ENCODE measurements at places on chromosomes 2 and 18.

- DNase-seq, result no peak
Observed at GRCh38 chr2:48174503-48174902, 268.2 kb upstream of the FBXO11 start.

DNA sequence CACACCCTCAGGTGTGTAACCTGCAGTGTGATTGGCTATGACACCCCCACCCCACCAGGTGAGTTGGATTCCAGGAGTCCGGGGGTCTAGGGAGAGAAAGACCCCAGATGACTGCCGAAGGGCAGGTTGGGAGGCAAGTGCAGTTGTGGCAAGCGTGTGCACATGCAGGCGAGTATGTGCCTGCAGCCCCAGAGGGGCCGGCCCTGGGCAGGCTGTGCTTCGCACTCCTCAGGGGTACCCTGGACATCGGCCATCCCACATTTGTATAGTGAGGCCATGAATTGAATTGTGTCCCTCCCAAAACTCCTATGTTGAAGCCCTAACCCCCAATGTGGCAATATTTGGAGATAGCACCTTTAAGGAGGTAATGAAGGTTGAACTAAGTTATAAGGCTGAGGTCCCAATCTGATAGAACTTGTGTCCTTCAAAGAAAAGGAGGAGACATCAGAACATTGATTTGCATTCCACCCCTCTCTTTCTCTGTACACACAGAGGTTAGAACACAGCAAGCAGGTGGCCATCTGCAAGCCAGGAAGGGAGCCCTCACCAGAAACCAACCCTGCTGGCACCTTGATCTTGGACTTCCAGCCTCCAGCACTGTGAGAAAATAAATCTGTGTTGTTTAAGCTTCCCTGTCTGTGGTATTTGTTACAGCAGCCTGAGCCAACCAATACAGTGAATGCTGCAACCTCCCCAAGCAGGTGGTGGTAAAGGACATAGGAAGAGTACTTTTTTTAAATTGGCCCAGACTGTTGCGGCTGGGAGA is 241.8 kb downstream of the TFCP2L1 start:
- DNase-seq, result no peak

DNA sequence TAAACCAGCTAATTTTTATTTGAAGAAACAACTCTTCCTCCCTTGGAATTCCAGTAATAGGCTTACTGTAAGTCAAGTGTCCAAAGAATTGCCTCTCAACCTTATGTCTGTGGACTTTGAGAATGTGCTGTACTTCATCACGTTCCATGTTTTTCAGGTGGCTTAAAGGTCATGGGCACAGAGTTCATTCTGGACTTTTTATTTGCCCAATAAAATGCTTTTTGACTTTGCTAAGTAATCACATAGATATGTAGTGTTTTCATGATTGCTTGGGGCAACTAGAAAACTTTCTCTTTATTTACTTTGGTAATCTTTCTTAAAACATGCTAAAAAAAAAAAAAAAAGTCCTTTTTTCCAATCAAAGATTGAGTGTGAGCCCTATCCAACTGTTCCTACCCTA is 10.4 kb upstream of the DNAH7 start:
- no peak for DNase-seq

- DNase-seq, result no peak
Observed at GRCh38 chr2:88081924-88082608, 14.4 kb downstream of the SMYD1 start.

DNA sequence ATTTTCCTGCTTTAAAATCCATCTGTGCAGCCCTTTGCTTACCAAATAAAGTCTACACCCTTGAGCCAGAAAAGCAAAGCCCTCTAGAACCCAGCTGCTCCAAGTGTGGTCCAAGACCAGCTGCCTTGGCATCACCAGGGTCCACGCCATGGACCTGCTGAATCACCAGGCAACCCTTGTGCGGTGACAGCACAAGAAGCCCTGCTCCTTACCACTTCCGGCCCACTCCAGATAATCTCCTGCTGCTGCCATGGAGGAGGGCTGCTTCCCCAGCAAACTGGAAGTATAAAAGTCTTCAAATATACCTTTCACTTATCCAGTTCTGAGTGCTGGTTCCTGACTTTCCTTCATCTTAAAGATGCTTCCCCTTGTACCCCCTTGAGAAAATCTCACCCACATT is 106.0 kb upstream of the PKDCC start:
- DNase-seq, result no peak

DNA sequence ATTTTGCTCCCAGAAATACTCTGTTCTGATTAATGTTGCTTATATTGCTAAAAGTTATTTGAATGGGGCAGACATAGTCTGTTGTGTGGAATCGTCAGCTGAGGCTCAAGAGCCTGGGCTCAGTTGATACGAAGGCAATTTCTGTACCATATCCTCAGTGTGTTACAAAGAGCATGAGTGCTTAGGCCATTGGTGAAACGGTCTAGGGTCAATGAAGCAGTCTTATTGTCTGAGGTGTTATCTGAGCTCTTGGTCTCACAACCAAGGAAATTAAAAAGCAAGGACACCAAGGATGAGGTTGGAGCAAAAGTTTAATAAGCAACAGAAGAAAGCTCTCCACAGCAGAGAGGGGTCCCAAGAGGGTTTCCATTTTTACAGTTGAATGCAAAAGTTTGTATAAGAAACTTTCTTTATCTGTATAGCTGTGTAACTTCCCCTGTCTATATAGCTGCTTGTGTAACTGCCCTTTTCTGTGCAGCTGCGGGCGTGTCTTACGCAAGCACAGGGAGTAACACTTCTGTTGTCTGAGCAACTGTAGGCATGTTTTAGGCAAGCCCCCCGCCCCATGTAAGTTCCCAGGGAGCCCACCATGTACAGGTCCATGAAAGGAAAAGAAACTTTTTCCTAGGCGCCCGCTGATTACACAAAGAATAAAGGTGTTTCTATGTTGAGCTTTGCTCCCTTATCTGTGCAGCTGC is 40.6 kb upstream of the DSC1 start:
- DNase-seq, result no peak

- no peak for DNase-seq
Observed at GRCh38 chr2:162252153-162252552, 8.9 kb upstream of the FAP start.

DNA sequence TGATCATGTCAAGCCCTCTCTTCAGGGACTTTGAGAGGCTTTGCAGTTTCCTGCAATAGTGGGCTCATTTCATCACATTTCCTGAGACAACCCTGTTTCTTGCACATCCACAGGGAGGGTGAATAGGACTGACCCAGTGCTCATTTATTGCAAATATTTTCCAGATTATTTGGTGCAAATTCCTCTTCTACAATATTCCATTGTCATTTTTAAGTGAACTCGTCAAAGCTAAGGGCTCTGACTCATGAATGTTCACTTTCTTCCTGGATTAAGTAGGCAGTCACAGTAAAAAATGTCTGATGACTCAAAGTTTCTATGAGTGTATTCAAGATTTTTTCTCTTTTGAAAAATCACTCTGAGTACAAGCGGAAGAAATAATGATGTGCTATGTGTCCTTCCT is 225.5 kb upstream of the GALNT5 start:
- no peak for DNase-seq

GRCh38 chr18:32735781-32736180 is 37.0 kb downstream of the KLHL14 start:
- no peak for DNase-seq

GRCh38 chr2:114762376-114762775 is 319.9 kb downstream of the DPP10 start:
- DNase-seq, result no peak

DNA sequence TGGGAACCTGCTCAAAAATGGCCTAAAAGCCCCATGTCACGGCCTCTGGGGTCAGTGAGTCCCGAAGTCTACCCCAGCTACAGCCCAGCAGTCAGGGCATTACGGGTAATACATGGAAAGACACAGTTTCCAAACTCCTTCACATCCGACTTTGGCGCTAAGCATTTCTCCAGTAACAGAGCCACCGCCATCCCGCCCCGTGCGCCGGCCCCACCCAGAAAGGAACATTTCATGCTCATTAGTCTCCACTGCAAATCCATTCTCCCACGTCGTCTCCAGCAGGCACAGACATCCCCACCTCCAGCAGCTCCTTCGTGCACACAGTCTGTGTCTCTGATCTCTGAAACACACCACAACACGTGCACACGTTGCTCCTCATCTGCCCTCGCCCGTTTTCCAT is 509.2 kb upstream of the ID2 start:
- DNase-seq, result no peak

GRCh38 chr2:85130407-85130806 is 2.8 kb upstream of the TCF7L1 start:
- no peak for DNase-seq

- no peak for DNase-seq
Observed at GRCh38 chr18:46156124-46156745, 52.0 kb downstream of the HAUS1 start.

- DNase-seq, result no peak
Observed at GRCh38 chr2:77161009-77161408, 361.2 kb downstream of the LRRTM4 start.

DNA sequence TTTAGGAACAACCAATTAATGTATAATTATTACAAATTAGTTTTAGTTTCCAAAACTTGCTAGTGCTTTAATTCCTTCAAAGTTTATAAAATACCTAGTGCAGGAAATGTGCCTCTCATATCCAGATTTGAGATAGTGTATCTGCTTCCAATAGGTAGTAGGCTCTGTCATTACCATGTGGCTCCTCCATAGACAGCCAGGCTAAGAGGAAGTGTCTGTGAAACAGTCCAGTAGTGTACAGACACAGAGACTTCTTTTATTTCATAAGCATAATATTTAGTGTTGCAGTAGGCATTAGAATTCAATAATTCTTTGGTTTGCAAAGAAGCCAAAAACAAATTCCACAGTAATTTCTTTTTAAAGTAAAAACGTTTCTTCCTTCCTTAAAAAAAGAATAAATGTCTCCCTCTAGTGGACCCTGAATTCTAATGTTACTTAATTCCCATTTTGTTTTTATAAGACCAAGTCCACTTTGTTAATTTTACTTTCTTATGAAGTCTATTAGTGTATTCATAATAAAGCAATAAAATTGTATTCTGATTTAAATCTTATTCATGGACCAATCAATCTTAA is 101.2 kb downstream of the NEB start:
- DNase-seq, result peak; percentile 75

DNA sequence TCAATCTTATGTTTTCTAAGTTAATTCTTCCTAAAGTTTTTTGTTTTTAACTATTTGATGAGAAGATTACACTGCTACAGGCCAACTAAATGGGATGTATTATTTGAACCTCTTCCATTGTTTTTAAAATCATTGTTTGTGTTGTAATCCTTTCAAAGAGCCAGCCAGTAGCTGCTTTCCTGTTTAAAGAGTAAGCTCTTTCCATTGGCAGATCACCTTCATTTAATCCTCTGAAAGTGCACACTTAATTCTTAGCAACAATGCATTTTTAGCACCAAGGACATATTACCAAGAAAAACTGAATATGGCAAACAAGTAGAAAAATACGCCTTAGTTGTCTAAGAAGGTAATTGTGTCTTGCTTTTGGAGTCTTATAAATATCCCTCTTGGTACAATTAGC is 54.0 kb downstream of the MEIS1 start:
- peak; percentile 19 for DNase-seq

- DNase-seq, result no peak
Observed at GRCh38 chr2:232336981-232337720, 41.4 kb upstream of the ALPP start.

DNA sequence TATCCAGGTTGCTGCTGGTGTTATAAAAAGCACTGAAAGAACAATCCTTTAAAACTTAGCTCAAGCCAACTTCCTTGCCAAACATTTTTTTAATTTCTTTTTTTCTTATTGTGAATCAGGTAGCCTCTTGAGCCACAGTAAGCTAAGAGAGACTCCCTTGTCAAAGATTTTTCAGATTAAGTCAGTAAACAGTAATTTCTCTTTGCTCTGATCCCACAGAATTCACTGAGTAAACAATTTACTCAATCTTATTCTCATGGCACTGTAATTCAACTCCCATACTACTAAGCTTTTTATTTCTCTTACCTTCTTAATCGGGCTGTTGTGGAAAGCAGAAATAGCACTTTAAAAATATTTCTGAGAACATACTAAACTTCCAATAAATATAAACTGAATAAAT is 82.7 kb downstream of the C2orf74 start:
- no peak for DNase-seq

DNA sequence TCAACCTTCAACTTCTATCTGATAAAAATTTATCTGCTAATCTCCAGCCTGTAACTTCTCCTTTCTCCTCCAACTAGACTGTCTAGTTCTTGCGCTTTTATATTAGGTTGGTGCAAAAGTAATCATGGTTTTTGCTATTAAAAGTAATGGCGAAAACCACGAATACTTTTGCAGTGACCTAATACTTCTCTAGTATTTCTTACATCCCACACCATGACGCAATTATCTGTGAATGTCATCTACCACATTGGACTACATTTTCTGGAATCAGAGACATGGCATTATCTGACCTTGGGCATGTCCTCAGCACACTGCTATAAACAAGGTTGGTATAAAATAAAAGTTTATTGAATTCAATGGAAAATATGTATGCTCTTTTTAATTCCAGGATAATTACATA is 370.2 kb upstream of the LYPD1 start:
- no peak for DNase-seq

- no peak for DNase-seq
Observed at GRCh38 chr2:204869132-204869823, 324.0 kb downstream of the PARD3B start.

- no peak for DNase-seq
Observed at GRCh38 chr18:49757513-49758262, 55.6 kb downstream of the ACAA2 start.

DNA sequence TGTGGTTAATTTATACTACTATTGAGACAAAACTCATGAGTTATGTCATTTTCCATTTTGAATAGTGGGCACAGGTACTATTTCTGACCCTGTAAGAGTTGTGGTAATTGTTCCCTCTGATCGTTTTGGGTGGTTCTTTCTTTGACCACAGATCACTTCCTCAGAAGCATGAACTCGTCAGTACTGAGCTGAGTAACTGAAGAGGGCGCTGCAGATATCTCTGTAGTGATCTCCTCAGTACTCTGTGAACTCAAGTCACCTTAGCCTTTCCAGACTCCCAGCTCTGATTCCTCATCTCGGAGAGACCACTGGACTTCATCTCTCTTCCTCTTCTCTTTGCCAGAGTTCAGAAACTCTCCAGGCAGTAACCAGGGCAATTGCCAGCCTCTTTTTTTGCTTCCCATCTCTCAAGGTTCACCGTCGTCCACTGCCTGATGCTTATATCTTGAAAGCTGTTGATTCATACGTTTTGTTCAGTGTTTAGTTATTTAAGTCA is 9.4 kb upstream of the IL1RL1 start:
- no peak for DNase-seq
